ENCODE measurements at places on chromosomes 7 and 10.

GRCh38 chr10:132368881-132369635 lies 27.9 kb upstream of the PWWP2B start:
- DNase-seq, result no peak

DNA sequence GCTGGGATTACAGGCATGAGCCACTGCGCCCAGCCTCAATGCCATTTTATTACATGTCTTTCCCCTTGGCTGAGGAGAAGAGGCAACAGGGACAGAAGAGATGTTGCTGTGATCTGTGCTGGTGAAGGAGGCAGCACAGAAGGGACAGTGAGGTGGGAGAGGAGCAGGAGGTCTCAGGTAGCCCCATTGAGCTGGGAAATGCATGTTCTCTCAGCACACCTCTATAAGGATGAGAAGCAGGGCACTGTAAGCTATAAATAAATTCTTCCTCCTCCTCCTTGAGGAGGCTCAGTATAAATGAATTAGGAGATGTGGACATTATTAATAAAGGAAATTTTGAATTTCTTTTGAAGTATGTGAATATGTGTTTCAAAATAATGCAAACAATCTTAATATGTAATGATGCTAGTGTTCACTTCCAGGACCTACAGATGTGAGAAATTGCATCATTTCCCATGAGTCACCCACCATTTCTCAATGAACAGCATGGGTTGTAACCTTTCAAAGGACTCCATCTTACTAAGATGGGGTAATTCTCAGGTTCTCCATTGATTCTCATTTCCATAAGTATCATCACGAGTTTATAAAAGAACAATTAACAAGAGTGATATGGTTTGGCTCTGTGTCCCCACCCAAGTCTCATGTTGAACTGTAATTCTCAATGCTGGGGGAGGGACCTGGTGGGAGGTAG lies 88.9 kb upstream of the ODAD2 start:
- DNase-seq, result no peak

GRCh38 chr7:284762-285722 lies 4.9 kb upstream of the FOXL3 start:
- no peak for DNase-seq

GRCh38 chr10:125859128-125859817 lies 21.8 kb downstream of the DHX32 start:
- DNase-seq, result no peak

Data from CD4-positive, alpha-beta memory T cell (primary cell).